ENCODE measurements at places on chromosomes 5 and 9. TPM values are rescaled to one million over a fixed set of nuclear protein-coding genes. Genes with fewer than 3 reads are reported as not detected.

- DNase-seq = no peak
These were observed 5.3 kb downstream of the OR2S2 start for GRCh38 chr9:35952526-35953191.

- no peak for DNase-seq
These were observed 531.1 kb downstream of the ANXA1 start for GRCh38 chr9:73682789-73683188.

DNA sequence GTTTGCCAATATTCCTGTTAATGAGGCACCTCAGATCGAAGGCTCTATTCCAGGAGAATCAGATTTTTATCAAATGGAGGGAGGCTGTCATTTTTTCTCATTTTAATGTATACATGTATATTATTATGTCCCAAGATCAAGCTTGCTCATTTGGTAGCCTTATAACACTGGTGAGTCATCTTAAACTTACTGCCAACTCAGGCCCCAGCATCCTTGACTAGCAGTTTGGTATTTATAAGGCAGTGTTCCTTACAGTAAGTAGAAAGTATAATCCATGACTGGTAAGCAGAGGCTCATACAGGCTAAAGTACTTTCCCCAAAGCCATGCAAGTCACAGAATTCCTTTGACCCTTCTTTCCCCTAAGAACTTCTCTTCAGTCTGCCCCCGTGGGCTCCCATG, 90.7 kb upstream of the NR3C1 start:
- no peak for DNase-seq

- DNase-seq = no peak
These were observed 115.6 kb downstream of the XRCC4 start for GRCh38 chr5:83192947-83193346.

Gene GABRA6
- not detected for total RNA-seq

GRCh38 chr5:16863469-16863946, 72.6 kb downstream of the MYO10 start:
- no peak for DNase-seq

Gene GNA14
- 8.4 TPM for total RNA-seq

- no peak for DNase-seq
These were observed 30.1 kb upstream of the MUSK start for GRCh38 chr9:110638381-110638954.

- no peak for DNase-seq
These were observed 327.5 kb upstream of the ZNF462 start for GRCh38 chr9:106535439-106535838.

DNA sequence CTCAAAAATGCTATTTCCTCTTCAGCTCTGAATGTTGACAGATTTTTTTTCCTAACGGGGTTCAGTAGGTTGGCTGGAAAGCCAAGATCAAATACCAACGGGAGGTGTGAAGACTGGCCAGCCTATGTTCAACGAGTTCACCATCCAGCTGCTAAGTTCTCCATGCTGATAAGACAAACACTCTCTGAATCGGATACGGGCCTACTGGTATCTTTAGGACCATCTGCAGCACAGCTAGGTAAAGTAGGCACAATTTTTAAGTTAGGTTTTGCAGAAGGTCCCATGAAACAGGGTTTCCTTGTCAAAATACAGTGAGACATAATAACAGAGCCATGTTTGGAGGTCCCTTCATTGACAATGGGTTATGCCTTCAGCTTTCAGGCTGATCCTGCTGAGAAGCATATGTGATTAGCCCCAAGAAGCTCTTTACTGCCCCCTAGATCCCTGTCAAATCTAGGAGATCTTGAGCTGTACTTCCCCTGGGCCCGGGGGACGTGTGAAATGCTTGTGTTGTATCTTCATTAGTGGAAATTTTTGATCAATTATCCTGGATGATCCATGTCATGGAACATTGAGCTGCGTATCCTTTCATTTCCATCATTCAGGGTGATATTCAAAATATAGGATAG, 60.6 kb downstream of the PGM5 start:
- no peak for DNase-seq

- DNase-seq = no peak
These were observed 16.3 kb upstream of the OLFM1 start for GRCh38 chr9:135070964-135071735.

GRCh38 chr5:154087260-154087659, 48.5 kb downstream of the MFAP3 start:
- no peak for DNase-seq

Gene QRFP
- not detected for total RNA-seq

Gene PCDHGC5
- 6.9 TPM for total RNA-seq

Data from thoracic aorta (tissue), 2 donors.